Hematopoietic multipotent progenitor cell treated with erythropoietin and hydrocortisone succinate and interleukin-3 and kit ligand, for 17 days (in vitro differentiated cells): ENCODE measurements at places on chromosomes 3 and 15.

DNA sequence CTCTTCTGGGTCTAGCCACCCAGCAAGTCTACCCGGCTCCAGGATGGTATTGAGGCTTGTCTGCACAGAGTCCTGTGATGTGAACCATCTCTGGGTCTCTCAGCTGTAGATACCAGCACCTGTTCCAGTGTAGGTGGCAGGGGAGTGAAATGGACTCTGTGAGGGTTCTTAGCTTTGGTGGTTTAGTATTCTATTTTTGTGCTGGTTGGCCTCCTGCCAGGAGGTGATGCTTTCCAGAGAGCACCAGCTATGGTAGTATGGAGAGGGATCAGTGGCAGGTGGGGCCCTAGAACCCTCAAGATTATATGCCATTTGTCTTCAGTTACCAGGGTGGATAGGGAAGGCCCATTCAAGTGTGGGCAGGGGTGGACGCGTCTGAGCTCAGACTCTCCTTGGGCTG, 283.4 kb upstream of the LYSMD4 start:
- no peak for DNase-seq

- no peak for DNase-seq
These were observed 185.2 kb downstream of the KLF13 start for GRCh38 chr15:31511707-31512310.

GRCh38 chr15:69852916-69853315, 244.8 kb downstream of the TLE3 start:
- no peak for DNase-seq

GRCh38 chr3:155312781-155313180, 19.3 kb upstream of the STRIT1 start:
- no peak for DNase-seq

DNA sequence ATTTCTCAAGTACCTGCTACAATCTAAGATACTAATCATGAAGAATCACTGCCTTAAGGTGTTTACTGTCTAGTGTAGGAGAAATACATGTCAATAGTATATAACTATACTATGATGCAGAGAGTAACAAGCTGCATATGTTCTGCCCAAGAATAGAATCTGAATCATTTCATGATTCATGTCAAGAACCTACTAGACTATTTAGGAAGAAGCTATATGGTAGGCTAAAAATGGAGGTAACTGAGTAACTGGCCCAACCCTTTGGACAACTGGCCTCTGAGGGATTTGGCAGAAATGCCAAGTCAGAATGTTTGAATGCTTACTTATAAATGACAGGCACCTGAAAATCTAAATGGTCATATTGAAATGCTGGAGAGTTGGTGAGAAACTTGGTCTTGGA, 59.9 kb upstream of the DGKG start:
- DNase-seq: no peak
